ENCODE measurements at places on chromosomes 4 and X. TPM values are rescaled to one million over a fixed set of nuclear protein-coding genes. Genes with fewer than 3 reads are reported as not detected.

Gene CT45A1
- polyA plus RNA-seq: not detected

Gene ELF4
- 11.7 TPM for polyA plus RNA-seq

Gene SH3RF1
- 30.1 TPM for polyA plus RNA-seq

Gene BMX
- 0.55 TPM for polyA plus RNA-seq

Gene DCAF12L1
- polyA plus RNA-seq: 6.7 TPM

Gene GATA1
- polyA plus RNA-seq: 0.48 TPM

Gene LUZP4
- not detected for polyA plus RNA-seq

Gene MAGEA3
- polyA plus RNA-seq: not detected

Gene SLITRK4
- polyA plus RNA-seq: 17.9 TPM

Gene TMEM271
- polyA plus RNA-seq: not detected
